ENCODE measurements at places on chromosomes 3 and 15. TPM values are rescaled to one million over a fixed set of nuclear protein-coding genes. Genes with fewer than 3 reads are reported as not detected.

The FOXB1 gene
- not detected for total RNA-seq

The MKRN2OS gene
- not detected for total RNA-seq

The TGM5 gene
- not detected for total RNA-seq

The CYP1A1 gene
- 2.1 TPM for total RNA-seq

The GREM1 gene
- under 0.01 TPM for total RNA-seq

The RPSA gene
- 2,643 TPM for total RNA-seq

The SH3GL3 gene
- total RNA-seq = not detected

The FBXO40 gene
- not detected for total RNA-seq

The IMPG2 gene
- not detected for total RNA-seq

The PDE8A gene
- total RNA-seq = 26.4 TPM

The LRRC34 gene
- 10.5 TPM for total RNA-seq

The BNC1 gene
- 1.1 TPM for total RNA-seq

The SMCO1 gene
- total RNA-seq = not detected

The CFAP92 gene
- not detected for total RNA-seq

The GABRA5 gene
- total RNA-seq = not detected

The CCDC14 gene
- 19.3 TPM for total RNA-seq

The PPP2R3A gene
- total RNA-seq = 12.3 TPM

The CTSH gene
- 0.49 TPM for total RNA-seq

The ARPP21 gene
- not detected for total RNA-seq

The COL8A1 gene
- 414 TPM for total RNA-seq

The NAALADL2 gene
- 3.8 TPM for total RNA-seq

The MCF2L2 gene
- total RNA-seq = 0.18 TPM

The ZIC1 gene
- not detected for total RNA-seq

The TIPIN gene
- total RNA-seq = 5.4 TPM

The SEMA3G gene
- under 0.01 TPM for total RNA-seq

The CD200R1 gene
- not detected for total RNA-seq

The TUSC7 gene
- total RNA-seq = not detected

The KLHDC8B gene
- 17.3 TPM for total RNA-seq

The GOLGA6D gene
- not detected for total RNA-seq

The AQP9 gene
- not detected for total RNA-seq

The ZNF385D gene
- total RNA-seq = 1.5 TPM

The SLC12A1 gene
- total RNA-seq = not detected

The KBTBD12 gene
- total RNA-seq = not detected

The TAGLN3 gene
- total RNA-seq = not detected

The ACTC1 gene
- not detected for total RNA-seq

The GRK7 gene
- not detected for total RNA-seq

The KLF15 gene
- total RNA-seq = 8.5 TPM

The GOLGA8G gene
- not detected for total RNA-seq

Data from cardiac atrium fibroblast (primary cell).